Coronary artery (tissue), 2 donors: ENCODE measurements at places on chromosomes 11 and 22.

- DNase-seq: no peak
These were observed 227.5 kb upstream of the NARS2 start for GRCh38 chr11:78802058-78802761.

- DNase-seq: no peak
These were observed 15.7 kb downstream of the USP28 start for GRCh38 chr11:113859665-113860064.

DNA sequence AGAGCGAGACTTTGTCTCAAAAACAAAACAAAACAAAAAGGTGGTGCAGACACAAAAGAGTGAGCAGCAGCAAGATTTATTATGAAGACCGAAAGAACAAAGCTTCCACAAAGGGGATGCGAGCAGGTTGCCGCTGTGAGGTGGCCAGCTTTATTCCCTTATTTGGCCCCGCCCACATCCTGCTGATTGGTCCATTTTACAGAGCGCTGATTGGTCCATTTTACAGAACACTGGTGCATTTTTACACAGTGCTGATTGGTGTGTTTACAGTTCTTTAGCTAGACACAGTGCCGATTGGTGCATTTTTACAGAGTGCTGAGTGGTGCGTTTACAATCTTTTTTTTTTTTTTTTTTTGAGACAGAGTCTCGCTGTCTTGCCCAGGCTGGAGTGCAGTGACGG lies 77.4 kb downstream of the CECR2 start:
- DNase-seq: no peak

- DNase-seq: no peak
These were observed 14.9 kb upstream of the TSKU start for GRCh38 chr11:76768088-76768908.

GRCh38 chr22:40855979-40856512 lies 393 bp downstream of the ST13 start:
- peak; percentile 77 for DNase-seq

DNA sequence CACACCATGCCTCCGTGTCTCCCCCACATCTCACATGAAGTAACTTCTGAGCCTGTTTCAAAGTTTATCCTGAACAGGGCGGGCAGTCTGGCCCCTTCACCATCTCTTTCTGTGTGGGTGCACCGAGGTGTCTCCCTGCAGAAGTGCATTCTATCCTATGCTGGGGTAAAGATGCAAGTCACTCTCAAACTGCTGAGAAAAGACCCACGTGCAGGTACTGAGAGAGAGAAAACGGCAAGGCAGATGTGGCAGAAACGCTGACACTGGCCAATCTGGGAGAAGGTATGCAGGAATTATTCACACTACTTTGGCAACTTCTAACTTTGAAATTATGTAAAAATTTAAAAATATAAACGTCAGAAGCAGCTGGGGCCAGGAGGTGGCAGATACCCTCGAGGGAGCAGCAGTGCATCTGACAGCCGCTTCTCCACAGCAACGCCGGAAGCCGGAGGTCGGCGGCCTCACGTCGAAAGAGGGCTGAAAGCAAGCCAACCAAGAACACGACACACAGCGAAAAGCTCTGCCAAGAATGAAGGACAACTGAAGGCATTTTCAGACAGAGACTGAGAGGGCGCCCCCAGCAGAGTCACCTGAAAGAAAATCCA lies 34.2 kb upstream of the MOB2 start:
- DNase-seq: no peak

DNA sequence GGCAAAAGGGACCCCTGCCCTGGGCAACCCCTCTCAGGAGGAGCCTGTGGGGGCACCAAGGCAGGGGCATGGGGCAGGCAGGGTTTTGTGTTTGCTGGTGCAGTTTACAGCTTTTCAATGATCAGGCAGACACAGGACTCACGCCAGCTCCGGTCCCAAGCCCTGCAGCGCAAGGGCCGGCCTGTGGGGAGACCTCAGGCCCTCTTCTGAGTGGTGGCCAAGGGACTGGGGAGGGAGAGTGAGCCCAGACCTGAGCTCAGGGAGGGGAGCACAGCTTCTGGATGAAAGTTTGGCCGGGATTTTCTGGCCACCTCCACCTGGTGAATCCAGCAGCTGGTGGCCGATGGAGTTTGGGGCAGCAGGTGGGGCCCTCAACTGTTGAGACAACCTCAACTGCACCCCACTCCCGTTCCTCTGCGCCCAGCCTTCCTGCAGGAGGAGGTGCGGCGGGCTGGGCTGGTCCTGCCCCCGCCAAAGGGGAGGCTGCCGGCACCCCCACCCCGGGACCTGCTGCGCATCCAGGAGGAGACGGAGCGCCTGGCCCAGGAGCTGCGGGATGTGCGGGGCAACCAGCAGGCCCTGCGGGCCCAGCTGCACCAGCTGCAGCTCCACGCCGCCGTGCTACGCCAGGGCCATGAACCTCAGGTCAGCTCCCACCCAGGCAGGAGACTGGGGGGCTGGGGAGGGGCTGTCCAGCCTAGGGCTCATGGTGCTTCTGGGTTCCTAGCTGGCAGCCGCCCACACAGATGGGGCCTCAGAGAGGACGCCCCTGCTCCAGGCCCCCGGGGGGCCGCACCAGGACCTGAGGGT lies 3.6 kb downstream of the TCIRG1 start:
- DNase-seq: no peak

DNA sequence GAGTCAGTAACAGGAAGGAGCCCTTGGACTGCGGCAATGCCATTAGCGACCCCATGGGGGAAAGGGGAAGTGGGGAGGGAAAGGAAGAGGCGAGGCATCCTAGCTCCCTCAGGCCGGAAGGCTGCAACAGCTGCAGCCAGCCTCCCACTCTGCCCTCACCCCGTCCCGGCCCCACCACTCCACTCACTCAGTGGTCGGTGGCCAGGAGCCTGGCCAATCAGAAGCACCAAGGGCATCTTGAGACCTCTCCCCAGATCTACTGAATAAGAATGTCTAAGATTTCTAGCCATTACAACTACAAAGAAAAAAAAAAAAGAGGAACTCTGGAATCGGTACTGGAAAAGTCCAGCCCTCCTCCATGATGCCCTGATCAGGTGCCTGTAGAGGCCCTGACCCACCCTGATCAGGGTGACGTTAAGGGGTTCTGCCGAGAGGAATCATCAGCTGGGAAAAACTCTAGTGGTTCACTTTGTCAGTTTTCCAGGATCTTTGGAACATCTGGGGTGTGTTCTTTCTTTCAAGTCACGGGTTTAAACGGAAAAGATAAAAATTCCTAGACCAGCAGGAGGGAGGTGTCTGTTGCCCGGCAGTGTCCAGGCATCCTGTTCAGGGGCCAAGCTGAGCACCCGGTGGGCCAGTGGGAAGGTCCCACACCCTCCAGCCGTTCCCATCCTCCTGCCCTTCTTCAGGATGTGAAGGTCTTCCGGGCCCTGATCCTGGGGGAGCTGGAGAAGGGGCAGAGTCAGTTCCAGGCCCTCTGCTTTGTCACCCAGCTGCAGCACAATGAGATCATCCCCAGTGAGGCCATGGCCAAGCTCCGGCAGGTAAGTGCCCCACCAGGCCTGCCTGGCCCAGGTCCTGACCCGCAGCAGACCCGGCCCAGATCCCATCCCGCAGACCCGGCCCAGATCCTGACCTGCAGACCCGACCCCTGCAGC lies 14.4 kb downstream of the OAF start:
- DNase-seq: no peak

DNA sequence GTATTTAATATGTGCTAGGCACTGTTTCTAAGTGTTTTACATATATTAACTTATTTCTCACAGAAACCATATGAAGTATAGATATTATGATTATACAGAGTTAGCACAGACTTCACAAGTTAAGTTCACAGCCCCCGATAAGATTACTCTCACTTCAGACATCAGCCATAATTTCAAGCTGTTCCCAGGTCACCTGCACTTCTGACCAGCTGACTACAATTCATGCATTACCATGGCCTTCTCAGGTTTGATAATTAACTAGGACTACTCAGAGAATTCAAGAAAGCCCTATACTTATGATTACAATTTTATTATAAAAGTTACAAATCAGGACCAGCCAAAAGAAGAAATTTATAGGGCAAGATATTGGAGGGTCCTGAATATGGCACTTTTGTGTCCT lies 68.2 kb upstream of the RRM1 start:
- DNase-seq: no peak

GRCh38 chr11:69658626-69659450 lies 16.3 kb downstream of the LTO1 start:
- DNase-seq: no peak

DNA sequence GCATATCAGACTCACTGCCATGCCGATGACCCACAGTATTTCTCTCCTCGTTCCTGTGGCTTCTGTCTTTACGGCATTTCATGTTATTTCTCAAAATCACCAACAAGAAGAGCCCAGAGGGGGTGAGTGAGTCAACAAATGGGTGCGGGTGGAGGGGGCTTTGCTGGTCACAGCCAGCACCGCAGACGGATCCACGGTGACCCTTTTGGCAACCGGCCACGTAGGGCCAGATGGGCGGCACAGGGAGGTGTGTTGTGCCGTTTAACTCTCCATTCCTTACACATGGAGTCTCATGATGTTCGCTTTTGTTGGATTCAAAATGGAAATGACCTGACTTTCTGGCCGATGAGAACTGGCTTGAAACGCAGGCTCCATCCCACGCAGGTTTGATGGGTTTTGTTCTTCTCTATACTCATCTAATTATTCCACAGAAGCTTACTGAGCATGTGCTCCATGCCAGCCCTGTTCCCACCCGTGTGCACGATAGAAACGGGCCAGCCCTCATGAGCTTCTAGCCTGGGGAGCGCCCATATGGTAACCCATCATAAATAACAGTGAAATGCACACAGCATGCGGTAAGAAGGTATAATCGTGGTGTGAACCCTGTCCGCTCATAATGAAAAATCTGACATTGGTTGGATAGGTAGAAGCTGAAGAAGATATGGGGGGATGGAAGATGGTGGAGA lies 319.9 kb downstream of the BRD1 start:
- peak; percentile 33 for DNase-seq

DNA sequence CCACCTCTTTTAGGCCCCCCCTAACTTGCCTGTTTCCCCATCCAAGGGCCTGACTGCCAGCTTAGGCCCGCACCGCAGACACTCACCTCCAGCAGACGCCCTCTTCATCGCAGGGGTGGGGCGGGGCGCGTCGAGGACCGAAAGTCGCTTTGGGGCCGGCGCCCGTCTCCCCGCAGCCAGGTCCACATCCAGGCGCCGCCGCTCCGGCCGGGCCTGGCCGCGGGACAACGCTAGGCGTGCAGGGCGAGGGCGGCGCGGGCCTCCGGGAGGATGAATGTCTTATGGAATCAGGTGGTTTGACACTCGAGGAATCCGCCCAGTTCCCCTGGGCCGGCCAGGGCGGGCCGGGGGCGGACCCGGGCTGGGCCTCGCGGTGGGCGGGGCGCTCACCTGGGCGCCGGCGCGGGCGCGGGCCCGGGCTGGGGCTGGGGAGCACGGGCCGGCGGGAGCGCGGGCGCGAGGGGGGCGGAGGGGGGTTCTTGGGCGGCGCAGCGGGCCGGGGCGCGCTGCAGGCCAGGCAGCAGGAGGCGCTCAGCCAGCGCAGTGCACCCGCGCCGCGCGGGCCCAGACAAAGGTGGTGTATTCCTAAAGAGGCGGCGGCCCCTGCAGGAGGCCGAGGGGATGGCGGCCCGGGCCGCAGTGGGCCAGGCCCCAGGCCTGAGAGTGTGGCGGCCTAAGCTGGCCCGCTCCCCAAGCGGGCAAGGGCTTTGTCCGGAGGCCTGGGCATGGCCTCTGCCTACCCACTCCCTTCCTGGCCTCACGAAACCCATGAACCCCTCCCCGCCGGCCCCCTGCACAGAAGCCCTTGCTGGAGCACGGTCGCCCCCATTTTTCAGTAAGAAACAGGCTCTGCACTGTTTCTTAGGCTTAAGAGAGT lies 177.6 kb downstream of the IGLL1 start:
- no peak for DNase-seq

GRCh38 chr11:59272771-59273372 lies 60.1 kb upstream of the MPEG1 start:
- DNase-seq: no peak

- no peak for DNase-seq
These were observed 23.3 kb upstream of the OR9Q2 start for GRCh38 chr11:58165504-58166106.

DNA sequence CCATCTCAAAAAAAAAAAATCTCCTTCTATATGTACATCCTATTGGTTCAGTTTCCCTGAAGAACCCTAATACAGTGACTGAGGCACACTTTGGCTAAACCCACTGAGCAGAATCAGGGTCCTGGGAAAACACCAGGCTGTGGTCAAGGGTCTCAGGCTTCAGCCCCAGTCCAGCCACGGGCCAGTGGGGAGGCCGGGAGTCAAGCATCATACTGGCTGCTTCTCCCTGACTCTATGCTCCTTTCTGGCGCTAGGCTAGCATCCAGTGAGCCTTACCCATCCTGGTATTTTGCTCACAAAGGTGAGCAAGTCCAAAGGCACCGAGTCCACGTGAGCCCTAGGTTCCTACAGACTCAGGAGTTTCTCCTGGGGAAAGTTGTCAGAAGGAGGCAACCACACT lies 752.5 kb downstream of the BRD1 start:
- DNase-seq: no peak

- DNase-seq: no peak
These were observed 56.5 kb upstream of the PRR5 start for GRCh38 chr22:44645531-44645930.

DNA sequence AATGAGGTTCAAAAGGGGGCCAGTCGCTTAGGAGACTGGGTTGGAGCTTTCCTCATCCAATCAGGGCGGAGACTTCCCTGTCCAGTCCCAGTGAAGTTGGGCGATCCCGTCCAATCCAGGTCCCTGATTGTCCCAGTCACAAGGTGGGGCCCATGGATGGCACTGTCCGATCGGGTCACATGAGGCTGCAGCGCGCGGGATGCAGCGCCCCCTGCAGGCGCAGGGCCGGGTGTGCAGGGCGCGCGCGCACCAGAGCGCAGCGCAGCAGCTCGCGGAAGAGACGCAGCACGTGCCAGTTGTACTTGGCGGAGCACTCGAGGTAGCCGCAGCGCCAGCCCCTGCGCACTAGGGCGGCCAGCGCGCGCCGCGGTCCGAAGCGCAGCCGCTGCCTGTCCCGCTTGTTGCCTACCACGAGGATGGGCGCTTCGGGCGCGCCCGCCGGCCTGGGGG lies 2.3 kb downstream of the RASL10A start:
- DNase-seq: peak; percentile 76

DNA sequence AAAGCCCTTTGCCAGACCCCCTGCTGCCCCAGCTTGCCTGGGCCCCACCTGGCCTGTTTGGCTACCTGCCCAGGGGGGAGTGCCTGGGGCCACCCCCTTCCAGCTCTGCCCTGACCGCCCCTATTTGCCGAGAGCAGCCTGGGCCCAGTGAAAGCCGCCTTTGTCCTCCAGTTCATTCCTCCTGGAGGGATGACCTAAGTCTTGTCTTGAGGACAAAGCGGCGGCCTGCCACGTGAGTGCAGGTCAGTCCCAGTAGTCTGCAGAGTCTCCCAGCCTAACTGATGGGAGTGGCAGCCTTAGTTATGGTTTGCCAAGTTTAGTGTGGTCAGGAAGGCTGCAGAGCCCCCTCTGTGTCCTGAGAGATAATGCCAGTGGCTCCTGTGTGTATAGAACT lies 115.9 kb upstream of the CRYBB3 start:
- no peak for DNase-seq
